ENCODE measurements at places on chromosomes 12 and 14. TPM values are rescaled to one million over a fixed set of nuclear protein-coding genes. Genes with fewer than 3 reads are reported as not detected.

DNA sequence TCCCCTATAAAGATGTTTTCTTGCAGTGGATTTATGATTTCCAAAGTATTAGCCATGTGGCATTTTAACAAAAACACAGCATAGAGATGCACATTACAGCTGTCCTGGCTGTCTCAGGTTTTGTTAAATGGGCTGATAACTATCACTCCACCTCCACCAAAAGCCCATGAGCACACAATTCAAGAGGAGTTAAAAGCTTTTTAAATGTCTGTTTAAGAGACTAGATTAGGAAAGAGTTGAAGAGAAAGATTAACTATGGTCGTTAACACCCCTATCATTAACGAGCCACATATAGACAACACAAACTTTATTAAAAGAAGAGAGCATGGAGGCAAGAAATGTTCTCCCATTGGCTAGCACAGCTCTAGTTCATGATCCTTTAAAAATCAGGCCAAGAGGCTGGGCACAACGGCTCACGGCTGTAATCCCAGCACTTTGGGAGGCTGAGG is 14.5 kb downstream of the CBX5 start:
- no peak for DNase-seq

DNA sequence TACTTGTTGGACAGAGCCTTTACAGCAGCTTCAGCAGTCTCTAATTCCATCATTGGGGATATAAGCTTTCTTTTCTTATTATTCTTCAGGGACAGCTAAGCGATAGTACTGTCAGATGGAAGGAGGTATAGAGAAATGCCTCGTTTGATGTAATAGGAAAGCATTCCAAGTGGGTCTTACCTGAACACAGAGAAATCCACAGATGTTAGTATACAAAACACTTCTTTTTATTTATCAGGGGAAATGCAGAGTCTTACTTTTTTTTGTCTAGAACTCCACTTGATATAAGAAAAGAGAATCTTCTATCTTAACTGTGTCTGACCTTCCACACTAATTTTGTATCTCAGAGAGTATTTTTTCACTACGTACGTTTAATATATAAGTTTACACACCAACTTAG is 1.9 kb downstream of the SYT1 start:
- DNase-seq: no peak

- no peak for DNase-seq
Measured at GRCh38 chr12:2306012-2306411, 253.2 kb downstream of the CACNA1C start.

DNA sequence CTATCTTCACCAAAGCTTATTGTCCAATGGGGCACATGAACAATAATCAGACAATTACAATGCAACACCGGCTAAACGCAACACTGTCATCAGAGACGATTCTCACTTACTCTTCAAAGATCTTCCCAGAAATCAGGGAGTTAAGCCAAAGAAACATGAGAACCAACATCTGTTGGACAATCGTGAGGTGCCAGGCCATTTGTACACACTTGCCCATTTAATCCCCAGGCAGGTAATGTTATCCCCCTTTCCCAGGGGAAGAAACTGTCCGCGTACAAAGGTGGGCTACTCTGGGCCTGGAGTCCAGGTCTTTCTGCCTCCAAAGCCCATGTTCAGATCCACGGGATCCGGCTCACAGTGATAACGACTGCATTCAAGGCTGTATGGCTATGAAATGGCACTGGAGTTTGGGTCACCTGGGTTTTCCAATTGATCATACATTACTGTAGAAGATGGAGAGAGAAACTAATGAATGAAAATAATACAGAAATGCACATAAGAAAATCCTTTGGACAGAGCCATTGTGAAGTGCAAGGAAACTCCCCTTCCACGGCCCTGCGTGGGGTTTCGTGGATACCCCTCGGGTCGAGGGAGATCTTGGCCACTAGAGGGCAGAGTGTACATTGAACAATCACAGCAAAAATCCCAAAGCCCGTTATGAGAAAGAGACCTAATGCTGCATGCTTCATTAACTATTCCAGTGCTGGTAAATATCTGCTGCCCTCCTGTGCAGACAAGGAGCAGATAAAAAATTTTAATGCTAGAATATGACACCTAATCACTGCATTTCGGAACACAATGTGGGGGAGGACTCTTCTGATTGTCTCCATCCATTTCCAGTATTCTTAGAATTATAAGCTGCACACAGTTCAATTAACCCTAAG is 111.4 kb downstream of the EGLN3 start:
- DNase-seq: peak; percentile 49

DNA sequence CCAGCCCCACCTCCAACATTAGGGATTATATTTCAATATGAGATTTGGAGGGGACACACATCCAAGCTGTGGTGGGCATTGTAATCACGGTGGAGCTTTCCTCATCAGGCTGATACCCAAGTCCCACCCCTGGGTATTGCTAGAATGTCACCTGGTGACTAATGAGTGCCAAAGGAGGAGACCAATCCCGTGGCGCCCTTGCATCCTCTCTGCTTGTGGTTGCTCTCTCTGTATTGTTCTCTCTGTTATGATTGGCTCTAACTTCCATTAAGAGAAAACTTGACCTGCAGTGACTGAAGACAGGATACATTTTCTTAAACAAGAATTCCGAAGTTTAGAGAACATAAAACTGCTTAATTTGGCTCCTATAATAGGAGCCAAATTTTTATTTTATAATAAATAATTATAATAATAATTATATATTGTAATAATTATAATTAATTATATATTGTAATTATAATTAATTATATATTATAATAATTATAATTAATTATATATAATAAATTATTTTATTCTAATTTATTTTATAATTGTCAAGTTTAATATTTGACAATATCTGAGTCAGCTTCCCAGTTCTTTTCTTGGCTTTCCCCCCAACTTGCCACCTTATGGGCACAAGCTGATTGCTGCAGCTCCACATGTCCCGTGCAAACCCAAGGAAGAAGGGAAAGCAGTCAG is 420.1 kb downstream of the DIO2 start:
- no peak for DNase-seq

- DNase-seq: no peak
Measured at GRCh38 chr12:126286203-126286602, 1221.0 kb downstream of the AACS start.

- no peak for DNase-seq
Measured at GRCh38 chr12:26092346-26093105, 32.3 kb downstream of the BHLHE41 start.

DNA sequence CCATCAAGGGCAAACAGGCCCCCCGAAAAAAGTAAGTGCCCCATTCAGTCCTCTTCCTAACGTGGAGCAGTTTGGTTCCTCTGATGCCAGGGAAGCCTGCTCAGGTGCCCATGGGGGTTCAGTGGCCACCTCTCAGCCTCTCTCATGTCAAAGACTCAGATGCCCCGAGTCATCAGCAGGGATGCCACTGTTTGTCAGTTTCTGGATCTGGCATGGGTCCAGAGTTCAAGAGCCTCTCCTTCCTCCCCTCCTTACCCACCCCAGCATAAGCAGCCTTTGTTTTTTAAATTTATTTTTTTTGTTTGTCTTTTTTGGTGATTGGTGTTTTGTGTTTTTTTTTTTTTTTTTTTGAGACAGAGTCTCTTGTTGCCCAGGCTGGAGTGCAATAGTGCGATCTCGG is 11.3 kb downstream of the KMT5A start:
- DNase-seq: no peak

The SLC38A4 gene
- total RNA-seq: not detected

The ANO2 gene
- total RNA-seq: not detected
